ENCODE measurements at places on chromosomes 12 and 14.
A peak's percentile ranks its signal among the peaks of the same experiment; 100 is the strongest.

DNA sequence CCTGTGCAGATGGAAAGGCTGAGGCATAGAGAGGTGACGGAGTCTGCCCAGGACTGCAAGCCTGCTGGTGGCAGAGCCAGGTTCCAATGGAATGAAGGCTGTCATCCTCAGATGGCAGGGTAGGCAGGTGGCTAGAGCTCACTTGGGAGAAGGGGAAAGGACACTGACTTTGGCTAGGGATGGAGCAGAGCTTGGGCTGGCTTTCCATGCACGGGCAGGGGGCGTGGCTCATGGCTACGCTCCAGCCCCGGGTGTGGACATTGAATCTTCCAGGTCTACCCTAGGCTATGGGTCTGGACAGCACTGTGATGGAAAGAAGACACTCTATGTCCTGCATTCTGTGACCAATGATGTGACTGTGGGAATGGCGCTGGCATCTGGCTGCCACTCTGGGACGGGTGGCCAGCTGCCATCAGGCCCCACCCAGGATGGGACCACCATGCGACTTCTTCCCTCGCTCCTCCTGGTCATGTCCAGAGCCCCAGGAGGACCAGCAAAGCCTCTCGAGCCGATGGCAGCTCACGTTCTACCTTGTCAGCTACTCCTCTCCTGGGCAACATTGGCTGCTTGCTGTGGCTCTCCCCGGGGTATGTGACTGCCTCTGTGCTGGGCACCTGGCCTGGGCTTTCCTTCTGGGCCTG is 398.7 kb downstream of the TMEM121 start:
- no peak for DNase-seq

- no peak for DNase-seq
These were observed 713.9 kb upstream of the USP15 start for GRCh38 chr12:61546296-61546695.

DNA sequence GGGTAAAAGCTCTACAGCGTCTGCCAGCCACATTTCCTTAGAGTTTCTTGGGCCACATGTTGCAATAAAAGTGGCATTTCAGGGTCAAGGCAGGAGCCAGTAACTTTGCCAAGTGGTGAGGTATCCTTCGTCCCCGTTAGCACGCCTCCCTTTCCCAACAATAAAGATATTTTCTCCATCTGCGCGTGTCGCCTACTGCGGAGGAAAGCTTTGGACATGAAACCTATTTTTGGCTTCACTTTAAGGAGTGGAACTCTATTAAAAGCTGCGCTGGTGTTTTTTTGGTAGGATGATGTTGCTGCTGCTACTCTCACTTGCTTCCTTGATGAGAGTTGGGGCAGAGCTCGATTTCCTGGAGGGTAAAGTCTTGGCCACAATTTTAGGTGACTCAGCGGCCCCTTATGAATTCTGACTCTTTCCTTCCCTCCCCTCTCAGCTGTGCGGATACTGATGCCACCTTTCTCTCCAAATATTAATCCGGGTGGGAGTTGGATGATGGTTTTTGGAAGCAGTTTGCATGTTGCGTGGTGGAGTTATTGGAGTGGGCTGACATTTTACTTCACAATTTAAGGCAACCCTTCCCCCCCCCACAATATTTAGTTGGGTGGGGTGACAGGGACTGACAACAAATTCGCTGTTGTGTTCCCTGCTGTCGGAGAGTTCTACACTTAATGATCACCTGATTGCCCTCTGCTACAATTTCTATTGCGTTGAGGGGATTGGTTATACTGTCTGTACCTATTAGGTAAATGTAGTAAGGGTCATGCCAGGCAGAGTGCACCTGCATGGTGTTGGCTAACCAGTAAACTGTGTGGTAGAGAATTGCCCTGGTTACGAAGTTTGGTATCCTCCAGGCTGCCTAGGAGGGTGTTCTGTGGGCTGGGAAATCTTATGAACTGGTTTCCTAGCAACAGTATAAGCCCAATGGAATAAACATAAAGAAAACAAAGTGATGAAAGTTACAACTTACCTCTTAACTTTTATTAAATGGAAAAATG is 1.1 kb downstream of the CCDC91 start:
- peak; percentile 44 for DNase-seq

GRCh38 chr14:93128725-93129459 is 13.2 kb upstream of the ITPK1 start:
- DNase-seq = no peak

DNA sequence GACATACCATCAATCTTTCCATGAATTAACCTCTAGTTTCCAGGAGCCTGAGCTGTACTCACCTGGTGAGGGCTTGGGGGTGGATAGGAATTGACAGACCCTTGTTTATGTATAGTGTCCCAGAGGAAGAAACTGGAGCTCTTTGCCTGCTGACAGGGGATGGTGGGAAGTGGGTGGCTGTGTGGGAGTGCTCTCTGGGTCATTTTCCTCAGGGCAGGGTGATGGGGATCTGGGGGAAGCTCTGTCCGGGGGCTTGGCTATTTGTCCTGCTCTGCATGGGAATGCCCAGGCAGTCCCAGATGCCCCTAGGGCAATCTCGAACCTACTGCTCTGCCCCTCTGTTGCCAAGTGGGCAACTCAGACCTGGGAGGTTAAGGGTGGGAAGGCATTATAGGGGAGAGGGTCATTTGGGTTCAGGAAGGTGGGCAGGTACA is 21.8 kb upstream of the DHRS2 start:
- no peak for DNase-seq

DNA sequence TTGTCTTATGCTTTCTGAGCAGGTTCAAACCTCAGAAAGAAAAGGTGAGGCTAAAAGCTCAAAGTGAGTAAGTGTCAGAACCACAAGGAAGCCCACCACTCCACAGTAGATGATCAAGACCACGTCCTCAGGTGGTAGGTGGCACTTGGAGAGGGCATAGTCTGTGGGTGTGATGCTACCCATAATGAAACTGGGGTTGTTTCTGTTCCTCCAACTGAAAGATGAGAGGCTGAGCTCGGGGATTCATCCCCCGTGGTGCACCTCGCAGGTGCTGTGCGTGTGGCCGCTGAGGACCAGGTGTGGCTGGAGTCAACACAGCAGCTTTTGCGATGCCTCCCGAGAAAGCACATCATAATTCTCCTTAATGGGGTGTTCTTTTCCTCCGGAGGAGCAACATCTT is 285.7 kb downstream of the TTC8 start:
- no peak for DNase-seq

GRCh38 chr12:13193505-13194231 is 2.9 kb upstream of the EMP1 start:
- no peak for DNase-seq

DNA sequence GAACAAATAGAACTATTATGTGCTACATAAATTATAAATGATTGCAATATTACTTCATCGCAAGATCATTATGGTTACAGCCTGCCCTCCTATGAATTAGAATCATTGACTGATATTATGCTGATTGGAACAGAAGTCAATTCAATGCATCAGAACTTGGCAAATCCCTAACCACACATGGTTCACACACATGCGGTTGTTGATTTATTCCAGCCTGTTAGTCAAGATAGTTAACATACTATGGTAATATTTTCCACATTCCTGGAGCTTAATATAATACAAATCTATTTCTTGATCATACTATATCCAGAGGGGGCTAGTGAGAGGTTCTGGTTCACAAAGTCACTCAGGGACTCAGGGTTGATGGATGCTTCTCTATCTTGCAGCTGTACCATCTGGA is 9.7 kb upstream of the CACNA1C start:
- DNase-seq = no peak

GRCh38 chr14:89566644-89567415 is 149.8 kb upstream of the FOXN3 start:
- no peak for DNase-seq

DNA sequence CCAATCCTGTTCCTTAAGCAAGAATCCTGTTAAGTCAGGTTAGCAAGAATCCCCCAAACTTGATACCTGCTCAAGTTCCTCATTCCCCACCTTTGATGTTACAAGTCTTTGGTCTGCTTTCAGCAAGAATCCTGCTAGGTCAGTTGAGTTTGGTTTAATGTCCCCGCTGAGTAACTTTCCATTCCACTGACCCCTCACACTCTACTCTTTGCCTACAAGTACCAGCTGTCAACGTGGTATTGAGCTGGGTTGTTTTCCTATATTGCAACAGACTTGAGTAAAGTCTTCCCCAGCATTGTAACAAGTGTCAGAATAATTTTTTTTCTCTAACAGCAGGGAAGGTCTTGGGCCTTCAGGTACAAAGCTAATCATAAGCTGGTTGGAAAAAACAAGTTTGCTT is 6.3 kb downstream of the PPM1H start:
- DNase-seq = no peak

- no peak for DNase-seq
These were observed 114.5 kb upstream of the RTL1 start for GRCh38 chr14:101017806-101018560.

DNA sequence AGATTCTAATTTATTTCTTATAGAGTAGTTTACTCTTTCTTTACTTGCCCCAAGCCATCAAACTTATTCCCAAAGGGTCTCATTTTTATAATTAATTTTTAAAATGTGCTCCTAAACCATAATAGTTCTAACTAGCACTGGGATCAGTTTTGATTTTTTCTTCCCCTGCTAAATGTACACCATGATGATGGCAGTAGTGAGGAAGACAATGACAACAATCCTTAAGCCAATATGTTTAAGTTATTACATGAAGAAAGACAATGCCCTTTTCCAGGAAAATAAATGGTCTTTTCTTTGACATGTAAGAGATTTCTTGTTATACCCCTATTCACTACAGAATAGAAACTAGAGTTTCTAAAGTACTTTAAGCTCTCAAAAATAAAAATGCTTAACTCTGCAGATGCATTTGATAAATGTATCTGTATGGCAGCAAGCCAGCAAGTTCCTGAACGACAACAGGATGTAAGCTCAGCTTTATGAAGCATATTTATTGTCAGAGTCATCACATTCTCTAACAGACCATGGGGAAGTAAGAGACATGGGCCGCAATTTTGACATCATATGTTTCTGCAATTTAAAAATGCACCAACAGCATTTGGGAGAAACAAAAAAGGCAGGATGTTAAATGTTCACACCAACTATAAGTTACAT is 36.0 kb upstream of the SNX6 start:
- DNase-seq = peak; percentile 56

DNA sequence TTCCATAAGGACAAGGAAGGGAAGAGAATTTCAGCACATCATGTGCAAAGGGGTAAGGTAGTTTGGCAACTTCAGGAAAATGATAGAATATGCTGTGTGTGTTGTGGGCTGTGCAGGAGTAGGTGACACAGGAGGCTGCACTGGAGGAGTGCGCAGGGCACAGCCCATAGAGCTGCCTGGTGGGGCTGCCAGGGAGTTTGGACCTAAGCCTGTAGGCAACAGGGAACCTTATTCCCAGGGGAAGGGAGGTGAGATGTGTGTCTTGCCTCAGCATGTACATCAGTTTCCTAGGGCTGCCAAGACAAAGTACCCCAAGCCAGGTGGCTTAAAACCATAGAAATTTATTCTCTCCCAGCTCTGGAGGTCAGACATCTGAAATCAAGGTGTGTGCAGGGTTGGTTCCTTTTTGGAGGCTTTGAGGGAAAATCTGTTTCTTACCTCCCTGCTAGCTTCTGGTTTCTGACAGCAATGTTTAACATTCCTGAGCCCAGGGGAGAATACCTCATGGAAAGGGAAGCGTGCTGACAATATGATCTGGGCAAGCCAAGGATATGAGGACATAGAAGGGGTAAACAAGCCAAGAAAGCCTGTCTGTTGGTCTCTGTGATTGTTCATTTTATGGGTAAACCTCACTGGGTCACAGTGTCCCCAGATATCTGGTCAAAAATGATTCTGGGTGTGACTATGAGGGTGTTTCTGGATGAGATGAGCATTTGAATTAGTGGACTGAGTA is 174.0 kb upstream of the NTF3 start:
- no peak for DNase-seq

DNA sequence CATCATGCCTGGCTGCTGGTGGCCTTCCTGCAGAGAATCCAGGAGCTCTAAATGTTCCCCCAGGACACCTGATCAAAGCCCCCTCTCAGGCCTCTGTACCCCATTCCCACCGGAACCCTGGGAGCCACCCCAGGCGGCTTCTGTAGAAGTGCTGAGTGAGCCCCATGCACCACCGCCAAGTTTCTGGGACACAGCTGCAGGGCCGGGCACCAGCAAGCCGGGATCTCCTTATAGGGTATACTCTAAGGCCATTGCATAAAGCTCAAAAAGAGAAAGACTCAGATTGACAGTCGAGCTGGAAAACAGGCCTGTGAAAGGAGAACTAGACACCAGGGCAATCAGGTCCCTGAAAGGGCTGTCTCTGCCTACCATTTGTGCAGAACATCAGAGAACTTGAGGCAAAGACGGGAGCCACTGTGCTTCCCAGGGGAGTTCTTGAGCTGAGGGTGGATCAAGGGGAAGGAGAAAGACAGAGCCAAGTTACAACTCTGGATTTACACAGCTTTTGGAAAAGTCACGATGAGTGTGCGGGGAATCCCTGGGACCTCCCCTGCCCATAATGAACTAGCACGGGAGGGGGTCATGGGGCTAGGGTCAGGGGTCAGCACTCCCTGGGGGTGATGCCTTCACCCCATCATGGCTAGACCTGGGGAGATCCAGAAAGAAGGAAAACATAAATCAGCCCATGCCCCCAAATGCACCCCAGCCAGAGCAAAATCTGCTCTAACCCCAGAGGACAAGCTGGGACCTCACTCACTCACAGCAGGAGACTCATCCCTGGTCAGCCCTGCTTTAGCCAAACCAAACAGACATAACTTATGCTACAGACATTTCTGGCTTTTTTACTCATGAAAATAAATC is 51.1 kb downstream of the ITPK1 start:
- DNase-seq = no peak

DNA sequence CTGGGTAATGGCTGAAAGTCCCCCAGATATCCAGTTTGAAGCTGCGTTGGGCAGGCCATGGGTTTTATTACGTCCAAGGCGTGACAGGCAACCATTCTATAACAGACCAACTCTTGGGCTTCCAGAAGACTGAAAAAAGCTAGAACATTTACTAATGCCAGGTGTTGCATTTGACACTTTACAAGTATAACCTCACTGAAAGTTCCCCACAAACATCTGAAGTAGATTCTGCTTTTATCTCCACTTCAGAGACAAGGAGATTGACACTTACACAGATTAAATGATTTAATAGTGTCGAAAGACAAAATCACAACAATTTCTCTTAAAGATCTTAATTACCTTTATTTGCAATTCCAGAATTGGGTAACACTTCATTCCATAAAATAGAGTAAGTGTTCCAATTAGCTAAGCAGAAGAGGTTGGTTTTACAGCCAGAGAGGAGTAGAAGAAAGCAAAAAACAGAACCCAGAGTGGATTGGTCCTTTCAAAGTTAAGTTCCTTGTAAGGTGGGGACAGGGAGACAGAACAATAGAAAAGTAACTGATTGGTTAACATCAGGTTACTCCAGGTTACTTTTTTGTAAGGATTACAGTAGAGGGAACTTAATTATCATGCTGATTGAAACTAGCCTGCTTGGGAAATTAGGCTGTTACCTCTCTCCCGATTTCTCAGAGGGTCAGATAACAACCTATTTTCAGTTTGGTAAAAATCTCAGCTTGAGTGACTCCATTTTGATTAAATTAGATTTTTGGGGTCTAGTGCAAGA is 11.3 kb downstream of the SOCS2 start:
- no peak for DNase-seq

- no peak for DNase-seq
These were observed 404.7 kb downstream of the DAD1 start for GRCh38 chr14:22184157-22184829.

GRCh38 chr12:127192391-127192790 is 1074.6 kb upstream of the TMEM132C start:
- DNase-seq = no peak
